Smooth muscle cell of trachea (primary cell): ENCODE measurements at places on chromosomes 7 and 10. TPM values are rescaled to one million over a fixed set of nuclear protein-coding genes. Genes with fewer than 3 reads are reported as not detected.

The WNT2 gene
- total RNA-seq, result under 0.01 and 1.3 TPM in 2 replicates

The ESYT2 gene
- total RNA-seq, result 111 and 132 TPM in 2 replicates

The TBC1D12 gene
- 17.0 and 19.8 TPM in 2 replicates for total RNA-seq

The PTPRN2 gene
- total RNA-seq, result 0.29 and 0.50 TPM in 2 replicates

The FKBP6 gene
- not detected in 2 replicates for total RNA-seq

The MBL2 gene
- not detected in 2 replicates for total RNA-seq

The GPRIN2 gene
- not detected in 2 replicates for total RNA-seq

The SEM1 gene
- total RNA-seq, result 28.7 and 43.5 TPM in 2 replicates

The FRAT2 gene
- 4.2 and 5.8 TPM in 2 replicates for total RNA-seq

The MRLN gene
- total RNA-seq, result not detected in 2 replicates

The LRRC61 gene
- total RNA-seq, result 0.15 and 3.3 TPM in 2 replicates

The FAM25C gene
- not detected in 2 replicates for total RNA-seq

The CALD1 gene
- total RNA-seq, result 176 and 232 TPM in 2 replicates

The LLCFC1 gene
- total RNA-seq, result not detected in 2 replicates

The NPC1L1 gene
- 0.15 and 0.17 TPM in 2 replicates for total RNA-seq

The CRYGN gene
- 0.58 and 0.83 TPM in 2 replicates for total RNA-seq

The WNT8B gene
- not detected in 2 replicates for total RNA-seq

The SKIDA1 gene
- total RNA-seq, result 0.73 and 0.99 TPM in 2 replicates

The RHEB gene
- 59.2 and 74.9 TPM in 2 replicates for total RNA-seq

The VSTM4 gene
- total RNA-seq, result 8.7 and 11.1 TPM in 2 replicates

The GPER1 gene
- 4.5 and 4.9 TPM in 2 replicates for total RNA-seq

The LBX1 gene
- not detected in 2 replicates for total RNA-seq

The DLX5 gene
- not detected in 2 replicates for total RNA-seq

The ITPRID1 gene
- total RNA-seq, result not detected in 2 replicates

The TWIST1 gene
- total RNA-seq, result 76.5 and 118 TPM in 2 replicates

The SAMD8 gene
- total RNA-seq, result 40.7 and 43.3 TPM in 2 replicates

The PON1 gene
- total RNA-seq, result not detected in 2 replicates

The SYT15 gene
- under 0.01 and 0.15 TPM in 2 replicates for total RNA-seq

The ADGRA1 gene
- not detected in 2 replicates for total RNA-seq

The FZD8 gene
- 1.6 and 3.5 TPM in 2 replicates for total RNA-seq

The CYP3A4 gene
- not detected in 2 replicates for total RNA-seq

The SUV39H2 gene
- total RNA-seq, result 6.8 and 12.4 TPM in 2 replicates

The TMEM176A gene
- 0.33 TPM in 1 of 2 replicates, not detected in the other for total RNA-seq

The GRID1 gene
- under 0.01 TPM in 1 of 2 replicates, not detected in the other for total RNA-seq

The ADRB1 gene
- under 0.01 TPM in 1 of 2 replicates, not detected in the other for total RNA-seq

The OR2A12 gene
- total RNA-seq, result not detected in 2 replicates

The ANXA8 gene
- 0.15 and 0.33 TPM in 2 replicates for total RNA-seq

The OR2A5 gene
- not detected in 2 replicates for total RNA-seq

The RAPGEF5 gene
- total RNA-seq, result 1.3 and 1.6 TPM in 2 replicates

The SYNPO2L gene
- not detected in 2 replicates for total RNA-seq

The LFNG gene
- total RNA-seq, result 0.44 and 2.8 TPM in 2 replicates
